Ovary (tissue), 10 donors: ENCODE measurements at places on chromosomes 2 and 18. TPM values are rescaled to one million over a fixed set of nuclear protein-coding genes. Genes with fewer than 3 reads are reported as not detected.

DNA sequence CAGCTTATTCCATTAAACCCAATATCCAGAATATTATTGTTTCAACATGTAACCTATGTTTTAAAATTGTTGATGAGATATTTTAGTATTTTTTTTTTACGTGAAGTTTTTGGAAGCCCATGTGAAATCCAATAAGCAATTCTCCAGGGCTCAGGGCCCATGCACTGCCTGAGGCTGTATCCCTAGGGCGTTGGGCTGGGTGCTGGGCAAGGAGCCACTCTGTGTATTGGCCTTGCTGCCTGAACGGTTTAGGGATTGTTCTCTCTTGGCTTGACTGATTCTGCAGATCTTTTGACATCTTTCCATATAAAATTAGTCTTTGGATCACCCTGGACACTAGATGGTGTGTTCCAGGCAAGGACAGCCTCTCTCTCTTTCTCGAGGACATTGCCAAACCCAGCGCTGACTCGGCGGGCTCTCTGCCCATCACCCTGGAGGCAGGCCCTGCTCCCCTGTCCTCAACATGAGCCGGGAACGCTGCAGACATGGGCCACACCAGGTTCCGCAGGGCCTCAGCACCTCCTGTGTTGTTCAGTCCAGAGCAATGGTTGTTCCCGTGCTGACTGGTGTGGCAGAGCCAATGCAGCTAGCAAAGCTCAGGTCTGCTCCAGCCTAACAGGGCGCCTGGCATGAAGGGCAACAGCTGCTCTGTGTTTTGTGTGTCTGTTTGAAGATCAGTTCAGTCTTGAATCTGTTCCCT is 163.0 kb downstream of the SEPTIN10 start:
- H3K4me1 ChIP-seq: peaks cover 3% of the 10 kb centered on the region
- no peaks in the 10 kb centered on the region for H3K27me3 ChIP-seq
- no peaks in the 10 kb centered on the region for H3K36me3 ChIP-seq
- no peak overlapping the region for H3K4me3 ChIP-seq
- H3K27ac ChIP-seq: no peak overlapping the region

Gene GNLY
- 10.8 TPM for polyA plus RNA-seq

GRCh38 chr2:222701721-222702131 is 30.3 kb downstream of the MOGAT1 start:
- H3K36me3 ChIP-seq: no peaks in the 10 kb centered on the region
- no peaks in the 10 kb centered on the region for H3K27me3 ChIP-seq
- no peak overlapping the region for H3K4me3 ChIP-seq
- no peak for DNase-seq

DNA sequence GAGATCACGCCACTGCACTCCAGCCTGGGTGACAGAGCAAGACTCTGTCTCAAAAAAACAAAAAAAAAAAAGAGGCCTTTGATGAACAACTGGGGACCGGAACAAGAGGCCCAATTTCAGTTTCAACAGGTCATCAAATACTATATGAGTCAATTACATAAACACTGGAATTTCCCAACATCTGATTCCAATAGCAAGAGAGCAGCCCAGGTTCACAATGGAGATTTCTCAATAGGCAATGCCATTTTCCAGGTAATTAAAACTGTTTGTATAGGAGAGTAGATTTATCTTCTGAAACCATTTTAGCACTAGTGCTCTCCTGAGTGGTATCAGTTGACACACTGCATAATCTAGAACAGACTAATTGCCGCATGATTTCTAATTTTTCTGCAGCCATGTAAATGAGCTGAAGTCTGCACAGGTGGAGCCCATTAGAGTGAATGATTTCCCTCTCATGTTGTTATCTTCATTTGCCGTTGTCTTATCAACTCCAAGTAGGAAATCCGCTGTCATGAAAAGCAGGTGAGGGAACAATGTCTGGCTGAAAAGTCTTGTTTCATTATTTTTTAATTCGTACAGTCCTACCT is 264.1 kb upstream of the MEIS1 start:
- H3K27ac ChIP-seq: no peak overlapping the region
- no peaks in the 10 kb centered on the region for H3K4me1 ChIP-seq
- H3K27me3 ChIP-seq: peaks cover 2% of the 10 kb centered on the region
- no peak overlapping the region for H3K4me3 ChIP-seq

Gene ITPRIPL1
- polyA plus RNA-seq: 0.46 TPM

Gene C2orf15
- polyA plus RNA-seq: 0.78 TPM

Gene LYPD1
- polyA plus RNA-seq: 0.83 TPM

Gene ABCG8
- polyA plus RNA-seq: 0.02 TPM

Gene IKZF2
- polyA plus RNA-seq: 1.8 TPM

GRCh38 chr2:60544062-60544461 is 9.4 kb downstream of the BCL11A start:
- H3K36me3 ChIP-seq: no peaks in the 10 kb centered on the region
- H3K4me3 ChIP-seq: no peak overlapping the region
- peaks cover 2% of the 10 kb centered on the region for H3K4me1 ChIP-seq
- no peaks in the 10 kb centered on the region for H3K27me3 ChIP-seq
- no peak for DNase-seq

GRCh38 chr2:232439758-232440135 is 16.2 kb upstream of the ALPI start:
- H3K27me3 ChIP-seq: no peaks in the 10 kb centered on the region
- DNase-seq: no peak
- H3K4me3 ChIP-seq: no peak overlapping the region
- peaks cover 3% of the 10 kb centered on the region for H3K4me1 ChIP-seq
- no peaks in the 10 kb centered on the region for H3K36me3 ChIP-seq
- H3K27ac ChIP-seq: no peak overlapping the region

Gene VWA3B
- polyA plus RNA-seq: 0.82 TPM

GRCh38 chr2:49972699-49973098 is 818.4 kb upstream of the FSHR start:
- H3K4me3 ChIP-seq: no peak overlapping the region
- no peaks in the 10 kb centered on the region for H3K27me3 ChIP-seq
- no peak overlapping the region for H3K27ac ChIP-seq
- H3K4me1 ChIP-seq: peaks cover 2% of the 10 kb centered on the region
- no peaks in the 10 kb centered on the region for H3K36me3 ChIP-seq

GRCh38 chr2:27741673-27742072 is 29.8 kb upstream of the MRPL33 start:
- no peak for DNase-seq
- no peak overlapping the region for H3K4me3 ChIP-seq
- H3K27ac ChIP-seq: no peak overlapping the region
- H3K4me1 ChIP-seq: no peaks in the 10 kb centered on the region
- H3K36me3 ChIP-seq: no peaks in the 10 kb centered on the region

- no peaks in the 10 kb centered on the region for H3K27me3 ChIP-seq
- H3K27ac ChIP-seq: no peak overlapping the region
- no peaks in the 10 kb centered on the region for H3K36me3 ChIP-seq
- no peak for DNase-seq
Measured at GRCh38 chr2:231861288-231861931, 64.8 kb downstream of the NPPC start.

Gene SLC40A1
- polyA plus RNA-seq: 288 TPM

DNA sequence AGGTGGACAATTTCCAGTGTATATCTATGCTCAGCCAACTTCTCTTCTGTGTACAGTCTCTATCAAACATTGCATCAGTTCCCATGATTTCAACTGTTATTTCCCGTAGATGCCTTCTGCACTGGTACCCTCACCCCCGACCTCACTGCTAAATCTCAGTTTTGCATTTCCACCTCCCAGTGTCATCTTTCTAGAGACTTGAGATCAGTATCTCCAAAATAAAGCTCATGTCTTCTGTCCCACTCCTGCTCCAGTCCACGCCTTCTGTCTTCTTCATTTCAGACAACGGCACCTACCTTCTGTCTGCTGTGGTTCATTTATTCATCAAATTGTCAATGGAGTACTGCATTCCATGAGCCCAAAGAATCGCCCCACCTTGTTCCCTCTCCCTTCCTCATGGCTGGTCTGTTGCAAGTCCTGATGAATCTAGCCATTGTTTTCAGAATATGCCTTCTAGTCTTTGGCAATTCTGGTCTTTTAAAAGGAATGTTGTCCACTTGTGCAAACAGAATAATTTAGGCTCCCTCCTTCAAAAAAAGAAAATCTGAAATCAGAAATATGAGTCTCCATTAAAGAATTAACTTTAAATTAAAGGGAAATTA is 23.3 kb upstream of the NPAS2 start:
- H3K27ac ChIP-seq: no peak overlapping the region
- H3K36me3 ChIP-seq: no peaks in the 10 kb centered on the region
- no peaks in the 10 kb centered on the region for H3K27me3 ChIP-seq

Gene SALL3
- polyA plus RNA-seq: not detected

- H3K4me3 ChIP-seq: no peak overlapping the region
- no peaks in the 10 kb centered on the region for H3K36me3 ChIP-seq
- H3K27me3 ChIP-seq: no peaks in the 10 kb centered on the region
Measured at GRCh38 chr2:206982360-206982955, 43.1 kb downstream of the CPO start.

GRCh38 chr2:152573168-152573567 is 144.1 kb downstream of the PRPF40A start:
- no peak for DNase-seq
- H3K4me3 ChIP-seq: no peak overlapping the region
- no peaks in the 10 kb centered on the region for H3K27me3 ChIP-seq
- peaks cover 5% of the 10 kb centered on the region for H3K4me1 ChIP-seq

DNA sequence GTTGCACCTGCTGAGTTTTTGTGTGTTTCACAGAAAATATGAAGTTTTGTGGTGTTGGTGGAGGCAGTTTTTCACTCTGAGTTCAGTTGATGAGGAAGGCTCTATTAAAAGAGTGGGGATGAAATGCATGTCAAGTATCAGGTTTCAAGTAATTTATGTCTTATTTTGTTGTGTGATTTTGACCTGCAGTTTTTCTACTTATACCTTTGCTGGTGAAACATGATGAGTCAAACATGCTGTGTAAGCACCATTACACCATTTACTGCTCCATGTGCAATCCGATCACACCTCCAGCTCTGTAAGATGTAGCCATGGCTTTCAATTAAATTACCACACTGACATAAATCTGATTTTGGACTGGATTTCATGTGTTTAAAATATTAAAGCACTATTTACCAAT is 174.5 kb upstream of the ZEB2 start:
- H3K36me3 ChIP-seq: no peaks in the 10 kb centered on the region
- H3K27ac ChIP-seq: no peak overlapping the region
- H3K27me3 ChIP-seq: no peaks in the 10 kb centered on the region
- DNase-seq: no peak
- H3K4me1 ChIP-seq: no peaks in the 10 kb centered on the region
- no peak overlapping the region for H3K4me3 ChIP-seq

GRCh38 chr18:49169037-49169521 is 218.3 kb upstream of the SMAD7 start:
- peaks cover 9% of the 10 kb centered on the region for H3K4me1 ChIP-seq
- H3K4me3 ChIP-seq: no peak overlapping the region
- peak overlapping the region; percentile 20 for H3K27ac ChIP-seq
- no peaks in the 10 kb centered on the region for H3K36me3 ChIP-seq
- no peaks in the 10 kb centered on the region for H3K27me3 ChIP-seq
- DNase-seq: no peak

- H3K27me3 ChIP-seq: no peaks in the 10 kb centered on the region
- no peaks in the 10 kb centered on the region for H3K36me3 ChIP-seq
- no peaks in the 10 kb centered on the region for H3K4me1 ChIP-seq
- DNase-seq: peak; percentile 78
- H3K27ac ChIP-seq: peak within 1 kb of the TSS; percentile 66
Measured at GRCh38 chr18:31497836-31498573, at the start of gene DSG2. Gene DSG2, plus strand, starts transcription at chr18:31498177. Its CDS starts 75 bp downstream, at chr18:31498252.

Gene COBLL1
- 11.5 TPM for polyA plus RNA-seq

GRCh38 chr2:170339322-170339721 is 161.4 kb downstream of the MYO3B start:
- H3K4me1 ChIP-seq: no peaks in the 10 kb centered on the region
- no peak for DNase-seq
- H3K36me3 ChIP-seq: no peaks in the 10 kb centered on the region
- no peaks in the 10 kb centered on the region for H3K27me3 ChIP-seq
- no peak overlapping the region for H3K27ac ChIP-seq

Gene DTNA
- 8.3 TPM for polyA plus RNA-seq

DNA sequence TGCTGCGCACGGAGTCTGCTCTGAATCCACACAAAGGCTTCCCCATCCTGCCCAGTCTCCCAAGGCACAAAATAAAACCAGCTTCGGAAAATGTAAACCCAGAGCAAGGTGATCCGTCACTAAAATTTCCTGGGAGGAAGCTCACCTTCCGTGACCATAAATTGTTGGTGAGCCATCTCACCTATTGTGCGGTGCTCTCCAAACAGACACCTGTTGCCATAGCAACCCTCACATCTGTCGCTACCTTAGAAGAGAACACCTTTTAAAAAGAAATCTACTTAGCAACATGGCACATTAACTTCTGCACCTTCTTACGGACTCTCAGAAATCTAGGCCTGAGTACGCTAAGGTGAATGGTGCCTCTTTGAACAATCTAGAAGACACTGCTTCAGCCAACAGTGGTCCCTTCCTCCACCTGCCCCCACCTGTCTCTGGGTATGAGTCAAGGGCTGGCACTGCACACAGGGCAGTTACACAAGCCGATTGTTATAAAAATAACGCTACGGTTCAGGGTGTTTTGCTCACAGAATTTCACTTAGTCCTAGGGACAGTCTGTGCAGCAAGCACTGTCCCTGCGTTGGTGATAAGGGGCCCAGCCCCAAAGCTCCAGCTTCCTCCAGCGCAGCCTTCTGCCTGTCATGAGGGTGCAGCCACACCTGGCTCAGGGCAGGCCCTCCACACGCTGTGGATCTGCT is 114.9 kb upstream of the ID2 start:
- no peak for DNase-seq
- no peaks in the 10 kb centered on the region for H3K4me1 ChIP-seq
- H3K4me3 ChIP-seq: no peak overlapping the region
- no peaks in the 10 kb centered on the region for H3K36me3 ChIP-seq
- no peaks in the 10 kb centered on the region for H3K27me3 ChIP-seq

Gene IL1F10
- polyA plus RNA-seq: not detected

- no peak for DNase-seq
- peaks cover 3% of the 10 kb centered on the region for H3K4me1 ChIP-seq
- no peak overlapping the region for H3K27ac ChIP-seq
Measured at GRCh38 chr2:232436381-232437194, 19.4 kb upstream of the ALPI start.

DNA sequence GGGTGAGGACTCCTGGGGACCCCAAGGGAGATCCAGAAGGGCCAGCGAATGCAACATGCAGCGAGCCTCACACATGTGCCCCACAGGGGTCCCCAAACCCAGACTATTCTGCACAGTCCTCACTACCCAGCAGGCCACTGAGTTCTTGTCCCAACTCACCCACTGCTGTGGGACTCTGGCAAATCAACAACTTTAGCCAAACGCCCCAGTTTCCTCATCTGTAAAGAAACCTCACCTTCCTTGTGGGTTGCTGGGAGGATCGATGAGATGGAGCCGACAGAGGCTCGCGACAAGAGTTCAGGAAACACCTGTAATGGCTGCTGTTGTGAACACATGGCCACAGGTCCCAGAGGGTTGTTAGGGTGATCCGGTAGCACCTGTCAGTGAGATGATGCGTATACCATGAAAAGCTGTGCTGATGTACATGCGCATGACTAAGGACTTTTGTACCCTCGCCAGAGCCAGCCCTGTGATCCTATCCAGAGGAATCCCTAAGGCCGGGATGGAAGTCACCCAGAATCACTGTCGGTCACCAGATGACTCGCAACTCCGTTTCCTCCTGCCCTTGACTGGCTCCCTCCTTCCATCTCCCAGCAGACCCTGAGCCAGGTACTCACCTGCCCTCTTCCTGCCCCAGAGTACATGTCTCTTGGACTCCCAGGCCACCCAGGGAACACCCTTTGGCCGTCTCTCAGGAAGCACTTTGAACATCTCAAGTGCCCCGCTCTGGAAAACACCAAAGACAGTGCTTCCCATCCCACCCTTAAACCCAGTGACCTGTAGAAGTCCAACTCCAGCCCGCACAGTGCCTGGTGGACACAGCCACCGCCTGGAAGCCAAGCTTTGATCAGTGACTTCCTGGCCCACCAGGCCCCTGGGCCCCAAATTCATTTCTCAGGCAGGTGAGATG is 103.3 kb upstream of the ID2 start:
- no peak overlapping the region for H3K27ac ChIP-seq
- peaks cover 3% of the 10 kb centered on the region for H3K4me1 ChIP-seq
- DNase-seq: peak; percentile 8
- H3K27me3 ChIP-seq: no peaks in the 10 kb centered on the region
- H3K36me3 ChIP-seq: no peaks in the 10 kb centered on the region
